Vagina (tissue), 2 donors: ENCODE measurements at places on chromosomes 12 and 14.

GRCh38 chr14:52551205-52551604 lies 1.1 kb downstream of the TXNDC16 start:
- DNase-seq, result no peak

- no peak for DNase-seq
Observed at GRCh38 chr12:10194160-10194670, 15.4 kb downstream of the TMEM52B start.

GRCh38 chr14:46663382-46663781 lies 11.8 kb upstream of the RPL10L start:
- no peak for DNase-seq

- no peak for DNase-seq
Observed at GRCh38 chr14:96272777-96273473, 16.9 kb downstream of the BDKRB1 start.

GRCh38 chr14:23910101-23910875 lies 43.3 kb upstream of the DHRS4 start:
- DNase-seq, result no peak

GRCh38 chr12:39619316-39619659 lies 315 bp downstream of the ABCD2 start:
- DNase-seq, result no peak

GRCh38 chr14:52875707-52876106 lies 75.1 kb downstream of the FERMT2 start:
- no peak for DNase-seq

GRCh38 chr12:40825156-40825555 lies 132.9 kb downstream of the CNTN1 start:
- DNase-seq, result no peak

DNA sequence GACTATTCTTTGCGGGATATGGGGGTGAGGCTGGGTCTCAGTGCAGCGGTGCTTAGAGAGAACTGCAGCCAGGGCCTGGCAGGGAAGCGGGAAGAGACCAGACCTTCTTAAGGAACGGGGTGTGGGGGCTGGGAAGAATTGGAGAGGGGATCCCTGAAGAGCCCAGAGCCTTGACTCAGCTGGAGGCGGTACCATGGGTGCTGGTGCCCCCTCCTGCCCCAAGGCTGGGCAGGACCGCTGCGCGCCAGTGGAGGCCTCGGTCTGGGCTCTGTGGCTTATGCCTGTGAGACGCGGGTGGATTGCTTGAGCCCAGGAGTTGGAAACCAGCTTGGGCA lies 1.3 kb upstream of the RNU7-1 start:
- DNase-seq, result no peak

- DNase-seq, result no peak
Observed at GRCh38 chr14:21521501-21521900, 4.6 kb downstream of the SALL2 start.

DNA sequence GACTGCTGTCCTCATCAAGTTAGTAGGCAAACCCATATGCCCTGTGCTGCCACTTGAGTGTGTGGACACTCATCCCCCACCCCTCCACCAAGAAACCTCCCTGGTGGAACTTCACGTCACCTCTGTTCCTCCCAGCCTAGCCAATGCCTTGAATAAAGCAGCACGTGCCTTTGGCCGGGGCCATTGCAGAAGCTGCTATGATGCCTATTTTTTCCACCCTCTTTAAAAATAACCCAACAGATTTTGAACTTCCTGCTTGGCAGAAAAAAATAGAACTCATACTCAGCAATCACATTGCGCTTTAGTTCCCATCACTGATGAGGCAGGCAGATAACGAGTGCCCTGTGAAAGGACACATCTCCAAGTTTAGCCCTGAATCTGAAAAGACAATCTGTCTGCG lies 23.1 kb upstream of the PWP1 start:
- DNase-seq, result no peak

DNA sequence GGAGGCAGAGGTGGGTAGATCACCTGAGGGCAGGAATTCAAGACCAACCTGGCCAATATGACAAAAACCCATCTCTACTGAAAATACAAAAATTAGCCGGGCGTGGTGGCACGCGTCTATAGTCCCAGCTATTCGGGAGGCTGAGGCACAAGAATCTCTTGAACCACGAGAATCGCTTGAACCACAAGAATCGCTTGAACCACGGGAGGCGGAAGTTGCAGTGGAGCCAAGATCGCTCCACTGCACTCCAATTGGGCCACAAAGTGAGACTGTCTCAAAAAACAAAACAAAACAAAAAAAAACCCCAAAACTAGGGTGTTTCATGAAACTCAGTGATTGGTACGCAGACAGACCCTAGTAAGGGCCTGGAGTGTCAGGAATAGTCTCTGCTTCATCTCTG lies 6.4 kb upstream of the ARF6 start:
- no peak for DNase-seq

DNA sequence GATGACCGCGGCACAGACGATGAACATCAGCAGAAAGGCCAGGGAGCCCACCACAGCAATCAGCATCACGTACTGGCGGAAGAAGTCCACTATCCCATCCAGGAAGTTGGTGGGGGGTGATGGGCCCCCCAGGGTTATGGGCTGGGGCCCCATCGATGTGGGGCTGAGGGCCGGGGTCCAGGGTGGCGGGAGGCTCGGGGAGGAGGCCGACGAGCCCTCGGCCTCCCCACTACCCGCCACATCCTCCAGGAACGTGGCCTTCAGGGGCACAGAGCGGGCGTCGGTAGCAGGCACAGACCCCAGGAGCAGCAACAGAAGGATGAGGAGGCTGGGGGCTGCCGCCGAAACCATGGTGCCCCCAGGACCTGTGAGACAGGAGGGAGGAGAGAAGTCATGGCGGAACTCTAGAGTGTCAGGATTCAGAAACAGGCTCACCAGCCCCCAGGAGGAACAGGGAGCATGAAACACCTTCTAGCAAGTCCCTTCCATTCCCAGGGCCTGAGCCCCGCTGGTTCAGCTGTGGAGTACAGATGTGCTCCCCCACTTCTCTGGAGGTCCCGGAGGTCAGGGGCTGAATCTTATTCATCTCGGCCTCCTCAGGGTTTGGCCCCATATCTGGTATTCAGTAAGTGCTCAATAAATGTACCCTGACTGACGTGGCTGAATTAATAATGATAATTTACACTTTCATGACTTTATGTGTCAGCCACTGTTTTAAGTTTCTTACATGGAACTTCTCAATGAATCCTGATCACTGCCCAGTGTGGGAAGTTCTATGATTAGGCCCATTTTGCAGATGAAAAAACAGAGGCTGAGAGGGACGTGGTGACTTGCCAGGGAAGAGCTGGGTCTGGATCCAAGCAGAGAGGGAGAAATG lies 5.6 kb downstream of the TMEM119 start:
- DNase-seq, result no peak

GRCh38 chr14:37819155-37820015 lies 224.0 kb downstream of the TTC6 start:
- DNase-seq, result no peak

DNA sequence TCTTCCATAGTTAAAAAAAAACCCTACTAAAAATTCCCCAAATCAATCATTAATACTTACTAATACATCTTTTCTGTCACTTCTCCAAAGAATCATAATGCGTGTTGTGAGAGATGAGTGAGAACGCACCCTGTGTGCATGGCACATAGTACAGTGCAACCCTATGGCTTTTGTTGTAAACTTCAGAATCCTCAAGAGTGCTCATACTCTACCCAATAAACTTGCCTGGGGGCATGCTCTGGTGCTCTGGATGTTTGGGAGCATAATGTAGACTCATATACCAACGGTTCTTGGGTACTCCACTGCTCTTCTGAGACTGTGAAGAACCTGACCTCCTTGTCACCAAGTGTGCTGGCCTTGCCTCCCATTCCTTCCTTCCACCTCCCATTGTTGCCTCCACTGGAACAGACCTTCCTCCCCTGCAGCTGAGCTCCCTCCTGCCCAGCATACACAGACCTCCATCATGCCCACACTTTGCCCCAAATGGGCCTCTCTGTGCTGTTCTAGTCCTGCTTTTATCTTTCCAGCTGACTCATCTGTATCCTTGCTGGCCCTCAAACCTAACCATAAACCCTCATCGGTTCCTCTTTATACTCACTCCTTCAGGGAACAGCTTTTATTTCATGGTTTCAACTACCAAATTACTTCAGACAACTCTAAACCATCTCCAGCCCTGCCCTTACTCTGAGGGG lies 8.9 kb downstream of the DCP1B start:
- DNase-seq, result no peak

- DNase-seq, result no peak
Observed at GRCh38 chr12:130651188-130651959, 64.7 kb downstream of the RIMBP2 start.

GRCh38 chr14:99982537-99983250 lies 82.5 kb upstream of the EVL start:
- DNase-seq, result no peak

- DNase-seq, result no peak
Observed at GRCh38 chr12:78683031-78683430, 181.5 kb upstream of the SYT1 start.

GRCh38 chr14:44804391-44804790 lies 157.4 kb downstream of the KLHL28 start:
- no peak for DNase-seq

DNA sequence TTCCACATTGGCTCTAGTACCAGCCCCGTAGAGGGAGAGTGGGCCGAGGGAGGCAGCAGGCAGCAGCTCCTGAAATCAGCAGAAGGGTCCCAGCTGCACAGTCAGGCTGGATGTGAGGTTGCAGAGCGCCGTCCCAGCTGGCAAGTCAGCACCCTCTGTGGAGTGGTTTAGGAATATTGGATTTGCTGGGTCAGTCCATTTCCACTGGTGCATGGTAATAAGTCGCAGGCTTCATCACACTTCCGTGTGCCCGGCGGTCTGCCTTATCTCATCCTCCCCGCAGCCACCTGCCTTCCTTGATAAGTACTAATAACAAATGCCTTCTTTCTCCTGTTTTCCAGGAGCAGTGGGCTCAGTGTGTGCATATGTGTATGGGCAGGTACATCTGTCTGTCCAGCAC lies 112.9 kb downstream of the TSPAN9 start:
- DNase-seq, result no peak

- no peak for DNase-seq
Observed at GRCh38 chr14:81042438-81042837, 87.0 kb downstream of the TSHR start.

DNA sequence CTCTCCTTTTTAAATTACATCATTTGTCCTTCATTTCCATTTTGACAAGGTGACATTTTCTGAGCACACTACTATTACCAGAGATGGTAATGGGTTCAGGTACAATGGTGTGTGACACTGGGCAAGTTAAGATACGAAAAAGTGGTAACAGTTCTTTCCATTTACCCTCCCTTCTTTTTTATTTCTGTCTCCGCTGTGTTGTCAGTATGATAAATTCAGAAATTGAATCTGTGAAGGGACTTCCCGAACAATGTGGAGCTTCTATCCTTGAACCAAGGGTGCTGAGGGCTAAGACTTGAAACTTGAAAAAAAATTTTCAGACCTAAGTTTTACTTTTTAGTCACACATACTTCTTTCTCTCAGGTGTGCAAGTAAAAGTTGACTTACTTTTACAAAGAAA lies 103.7 kb downstream of the ERC1 start:
- no peak for DNase-seq

DNA sequence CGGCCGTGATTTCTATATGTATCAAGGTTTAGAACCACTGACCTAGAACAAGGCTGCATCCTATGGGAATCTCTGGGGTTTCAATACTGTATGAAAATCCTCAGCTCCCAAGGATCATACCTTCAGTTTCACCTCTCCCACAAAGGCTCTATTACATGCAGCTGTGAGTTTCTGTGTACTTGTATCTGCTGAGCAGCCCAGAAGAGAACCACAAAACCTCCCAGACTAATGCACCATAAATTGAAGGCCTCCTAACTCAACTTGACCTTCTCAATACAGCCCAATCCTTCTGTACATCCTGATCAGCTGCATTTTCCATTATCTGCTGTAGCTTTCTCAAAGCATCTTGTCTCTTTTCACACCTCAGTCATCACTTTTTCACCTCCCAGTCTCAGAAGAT lies 5.4 kb upstream of the KCNH5 start:
- no peak for DNase-seq

DNA sequence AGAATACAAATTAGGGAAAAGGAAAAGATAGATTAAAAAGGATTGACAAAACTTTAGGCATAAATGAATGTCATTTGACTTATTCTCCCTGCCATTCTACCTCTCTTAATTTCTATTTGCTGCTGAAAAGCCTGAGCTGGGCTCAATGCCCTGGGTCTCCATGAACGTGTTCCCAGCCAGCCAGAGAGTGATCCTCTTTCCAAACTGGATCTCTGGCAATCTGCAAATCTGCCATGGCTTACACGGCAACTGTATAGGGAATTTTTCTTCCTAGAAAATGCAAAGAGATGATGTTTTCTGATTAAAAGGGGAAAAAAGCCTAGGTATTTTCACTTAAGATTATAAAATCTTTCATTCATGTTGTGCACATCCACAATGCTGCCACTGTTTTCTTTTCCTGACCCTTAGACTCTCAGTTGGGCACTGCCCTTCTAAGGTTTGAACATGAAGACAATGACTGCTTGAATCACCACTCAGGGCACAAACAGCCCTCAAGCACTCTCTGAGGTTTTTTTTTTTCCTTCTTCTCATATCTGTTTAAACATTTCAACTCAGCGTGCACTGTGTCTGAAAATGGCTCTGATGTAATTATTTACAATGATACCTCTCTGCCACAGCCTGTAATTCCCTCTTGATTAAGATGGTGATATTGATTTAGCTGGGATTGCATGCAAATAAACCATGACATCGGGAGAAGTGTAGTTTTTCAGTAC lies 60.3 kb downstream of the DACT1 start:
- DNase-seq, result no peak

DNA sequence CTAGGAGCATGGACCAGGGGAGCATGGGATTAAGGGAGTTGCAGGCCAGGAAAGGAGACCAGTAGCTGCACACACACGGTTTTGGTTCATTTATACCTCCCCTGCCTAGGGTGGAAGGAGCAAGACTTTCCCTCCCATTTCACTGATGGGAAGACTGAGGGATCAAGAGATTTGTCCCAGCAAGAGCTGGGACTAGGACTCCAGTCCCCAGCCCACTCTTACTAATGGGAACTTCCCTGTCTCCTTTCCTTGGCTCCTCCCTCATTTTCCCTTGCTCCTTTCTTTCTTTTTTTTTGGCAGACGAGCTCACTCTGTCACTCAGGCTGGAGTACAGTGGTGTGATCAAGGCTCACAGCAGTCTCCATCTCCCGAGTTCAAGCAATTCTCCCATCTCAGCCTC lies 13.0 kb downstream of the SCNN1A start:
- DNase-seq, result peak; percentile 82

- no peak for DNase-seq
Observed at GRCh38 chr12:49980501-49981349, 8.0 kb downstream of the AQP6 start.

DNA sequence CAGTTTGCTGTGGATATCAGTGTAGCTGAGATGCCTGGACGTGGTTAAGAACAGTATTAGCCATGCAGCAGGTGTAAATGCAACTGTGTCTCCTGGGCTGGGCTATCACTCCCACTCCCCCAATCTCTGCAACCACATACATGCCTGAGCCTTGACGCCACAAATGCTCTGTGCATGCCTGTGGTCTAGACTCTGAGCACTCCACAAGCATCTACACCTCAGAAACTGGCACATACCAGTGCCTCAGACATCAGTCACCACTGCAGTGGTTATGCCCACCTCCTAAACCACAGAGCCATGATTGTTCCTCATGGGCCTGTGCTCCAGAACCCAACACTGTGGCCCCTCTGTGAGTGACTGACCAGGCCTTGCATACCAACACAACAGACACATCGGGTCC lies 226.8 kb upstream of the ALG10 start:
- no peak for DNase-seq
